Fibroblast of skin of scalp (primary cell): ENCODE measurements at places on chromosomes 1 and 21.

DNA sequence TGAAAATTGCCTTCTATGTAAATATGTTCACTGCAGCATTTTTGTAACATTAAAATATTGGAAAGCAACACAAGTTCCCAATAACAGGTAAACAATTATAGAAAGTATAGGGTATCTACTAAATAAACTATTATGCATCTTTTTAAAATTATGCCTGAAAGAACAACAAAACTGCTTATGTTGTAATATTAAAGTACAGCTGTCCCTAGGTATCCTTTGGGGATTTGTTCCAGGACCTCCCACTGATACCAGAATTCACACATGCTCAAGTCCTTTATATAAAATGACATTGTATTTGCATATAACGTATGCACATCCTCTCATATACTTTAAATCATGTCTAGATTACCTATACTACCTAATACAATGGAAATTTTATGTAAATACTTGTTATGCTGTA is 121.8 kb upstream of the TNFSF4 start:
- DNase-seq = no peak

- no peak for DNase-seq
Observed at GRCh38 chr1:53651356-53651755, 87.6 kb downstream of the GLIS1 start.

- no peak for DNase-seq
Observed at GRCh38 chr1:228848406-228848805, 113.1 kb downstream of the RHOU start.

GRCh38 chr1:166233750-166234366 is 67.1 kb upstream of the FAM78B start:
- no peak for DNase-seq

GRCh38 chr1:114388432-114389003 is 122.5 kb downstream of the TRIM33 start:
- no peak for DNase-seq

DNA sequence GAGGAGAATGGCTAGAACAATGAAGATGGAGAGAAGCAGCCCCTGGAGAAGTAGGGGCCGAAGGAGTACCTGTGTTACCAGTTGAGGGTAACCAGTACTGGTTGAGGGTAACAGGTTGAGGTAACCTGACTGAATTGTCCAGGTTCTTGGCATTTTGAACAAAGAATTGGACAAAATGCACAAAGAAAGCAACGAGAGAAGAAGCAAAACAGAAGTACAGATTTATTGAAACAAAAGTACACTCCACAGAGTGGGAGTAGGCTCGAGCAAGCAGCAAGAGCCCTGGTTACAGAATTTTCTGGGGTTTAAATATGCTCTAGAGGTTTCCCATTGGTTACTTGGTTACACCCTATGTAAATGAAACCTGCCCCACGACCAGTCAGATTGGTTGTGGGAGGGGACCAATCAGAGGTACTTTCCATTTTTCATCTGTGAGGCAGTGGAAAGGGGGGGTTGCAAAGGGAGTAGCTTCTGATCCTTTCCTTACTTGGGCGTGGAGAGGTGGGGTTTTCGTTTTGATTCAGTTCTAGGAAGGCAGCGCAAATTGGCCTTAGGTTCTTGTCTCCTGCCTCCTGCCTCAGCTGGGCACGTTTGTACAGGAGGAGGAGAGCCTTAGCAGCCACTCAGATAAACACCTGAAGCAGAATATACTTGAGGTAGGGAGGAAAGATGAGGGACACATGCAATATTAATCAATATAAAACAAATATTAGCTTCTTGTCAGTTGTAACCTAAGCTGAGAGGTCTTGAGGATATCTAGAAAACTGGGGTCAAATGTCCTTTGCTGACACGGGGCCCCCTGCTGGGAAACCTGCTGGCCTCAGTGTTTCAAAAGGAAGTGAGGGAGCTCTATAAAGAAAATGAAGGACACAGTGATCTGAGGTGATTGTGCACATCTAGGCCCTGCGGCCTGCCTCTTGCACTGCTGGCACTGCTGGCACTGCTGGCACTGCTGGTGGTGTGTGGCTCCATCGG is 14.3 kb upstream of the LSM10 start:
- DNase-seq = peak; percentile 49
